Activated CD8-positive, alpha-beta T cell treated with anti-CD3 and anti-CD28 coated beads, Interleukin-2, amount 10 ng/mL, durations not matched to agents 7 days and 5 days (primary cell): ENCODE measurements at places on chromosomes 1 and 21. TPM values are rescaled to one million over a fixed set of nuclear protein-coding genes. Genes with fewer than 3 reads are reported as not detected.
A peak's percentile ranks its signal among the peaks of the same experiment; 100 is the strongest.

DNA sequence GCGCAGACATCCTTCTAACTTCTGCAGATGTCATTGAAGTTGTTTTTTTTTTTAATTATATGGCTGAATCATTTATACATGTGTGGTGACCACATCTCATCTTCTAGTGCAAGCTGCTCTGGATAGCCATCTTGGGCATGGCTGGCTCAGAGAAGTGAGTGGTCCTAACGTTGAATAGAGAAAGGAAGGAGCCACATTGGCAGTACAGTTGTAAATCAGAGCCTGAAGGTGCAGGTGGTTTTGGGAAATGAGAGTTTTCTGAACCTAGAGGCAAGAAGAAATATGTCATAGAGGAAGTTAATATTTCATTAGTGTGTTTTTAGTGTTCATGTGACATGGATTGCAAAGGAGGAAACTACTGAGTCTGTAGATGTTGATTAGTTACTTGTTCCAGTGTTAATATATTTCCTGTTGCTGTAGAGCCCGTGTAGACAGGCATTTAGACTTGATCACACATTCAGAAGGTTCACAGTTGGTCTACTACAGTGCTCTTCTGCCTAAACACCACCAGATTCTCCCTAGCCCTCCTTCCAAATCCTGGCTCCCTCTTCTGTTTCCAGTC, 163.7 kb downstream of the ROR1 start:
- no peak for DNase-seq

- no peak for DNase-seq
These were observed 201.2 kb upstream of the PTGFR start for GRCh38 chr1:78289603-78290002.

DNA sequence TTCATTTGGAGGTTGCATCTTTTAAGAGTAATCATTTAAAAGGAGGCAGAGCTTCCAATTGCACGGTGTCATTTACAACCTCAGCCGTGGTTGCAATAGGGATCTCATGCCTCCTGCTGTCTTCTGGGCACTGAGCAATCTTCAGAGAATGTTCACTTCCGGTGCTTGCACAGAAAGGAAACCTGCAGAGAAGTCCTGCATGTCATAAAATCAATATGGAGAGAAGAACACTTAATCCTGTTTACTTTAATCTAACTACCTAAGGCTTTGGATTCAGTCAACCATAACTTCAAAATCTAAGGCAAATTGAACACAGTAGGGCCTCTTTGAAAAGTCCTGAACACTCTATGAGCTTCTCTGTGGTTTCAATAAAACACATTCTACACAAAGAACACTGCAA, 11.3 kb upstream of the MAP10 start:
- peak; percentile 55 for DNase-seq

Gene CELA3A
- not detected for total RNA-seq

- DNase-seq: no peak
These were observed 37.6 kb downstream of the RUNX3 start for GRCh38 chr1:24892188-24893153.

- no peak for DNase-seq
These were observed 53.9 kb downstream of the DMRTB1 start for GRCh38 chr1:53512807-53513755.

- DNase-seq: peak; percentile 88
These were observed 2.3 kb upstream of the KCNC4 start for GRCh38 chr1:110207831-110208230.

- DNase-seq: no peak
These were observed 62.6 kb downstream of the KIF21B start for GRCh38 chr1:200960948-200961340.

DNA sequence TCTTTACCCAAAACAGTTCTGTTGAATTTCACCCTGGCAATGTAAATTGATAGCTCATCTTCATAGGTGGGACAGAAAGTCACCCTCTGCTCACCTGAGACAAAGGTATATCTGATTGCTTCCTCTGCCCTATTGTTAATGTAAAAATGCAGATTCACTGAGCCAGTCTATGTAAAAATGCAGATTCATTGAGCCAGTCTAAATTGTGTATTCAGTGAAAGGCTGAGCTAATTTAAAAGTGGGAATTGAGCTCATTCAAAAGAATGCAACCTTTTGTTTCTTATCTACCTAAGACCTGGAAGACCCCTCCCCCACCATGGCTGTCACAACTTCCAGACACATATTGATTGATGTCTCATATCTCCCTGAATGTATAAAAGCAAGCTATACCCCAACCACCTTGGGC, 4.8 kb upstream of the MYSM1 start:
- no peak for DNase-seq

DNA sequence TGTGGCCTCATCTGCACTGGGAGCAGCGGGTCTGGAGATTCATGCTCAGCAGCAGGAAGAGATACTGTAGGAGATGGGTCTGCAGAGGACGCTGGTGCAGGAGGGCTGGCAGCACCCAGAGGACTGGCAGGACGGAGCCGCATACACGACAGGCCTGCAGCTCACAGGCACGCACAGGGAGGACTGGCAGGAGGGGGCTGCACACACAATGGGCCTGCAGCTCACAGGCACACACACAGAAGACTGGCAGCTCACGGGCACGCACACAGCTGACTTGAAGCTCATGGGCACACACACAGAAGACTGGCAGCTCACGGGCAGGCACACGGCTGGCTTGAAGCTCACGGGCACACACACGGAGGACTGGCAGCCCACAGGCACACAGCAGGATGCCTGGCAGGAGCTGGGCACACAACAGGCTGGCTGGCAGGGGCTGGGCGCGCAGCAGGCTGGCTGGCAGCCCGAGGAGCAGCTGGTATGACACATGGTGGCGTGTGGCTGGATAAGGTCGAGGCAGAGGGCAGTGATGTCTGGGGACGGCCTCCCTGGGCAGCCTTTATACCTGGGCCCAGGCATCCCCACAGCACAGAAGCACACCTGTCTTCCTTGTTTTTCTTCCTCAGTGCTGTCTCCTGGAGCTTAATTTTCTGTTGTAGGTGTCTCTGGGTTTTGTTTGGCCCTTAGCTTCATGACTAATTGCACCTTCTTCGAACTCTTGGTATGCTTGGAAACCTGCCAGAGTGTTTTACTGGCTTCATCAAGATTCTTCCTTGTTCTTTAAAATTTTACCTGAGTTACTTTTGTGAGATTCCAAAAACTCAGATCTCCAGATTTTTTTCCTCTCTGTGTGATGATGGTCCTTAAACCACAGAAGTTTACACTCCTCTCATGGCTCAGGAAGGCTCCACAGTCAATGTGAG, at the start of gene KRTAP12-2:
Gene KRTAP12-2 (minus strand): TSS at position 527 of the 920 bp plus-strand sequence. CDS start 41 bp downstream, at position 486.
- DNase-seq: no peak

DNA sequence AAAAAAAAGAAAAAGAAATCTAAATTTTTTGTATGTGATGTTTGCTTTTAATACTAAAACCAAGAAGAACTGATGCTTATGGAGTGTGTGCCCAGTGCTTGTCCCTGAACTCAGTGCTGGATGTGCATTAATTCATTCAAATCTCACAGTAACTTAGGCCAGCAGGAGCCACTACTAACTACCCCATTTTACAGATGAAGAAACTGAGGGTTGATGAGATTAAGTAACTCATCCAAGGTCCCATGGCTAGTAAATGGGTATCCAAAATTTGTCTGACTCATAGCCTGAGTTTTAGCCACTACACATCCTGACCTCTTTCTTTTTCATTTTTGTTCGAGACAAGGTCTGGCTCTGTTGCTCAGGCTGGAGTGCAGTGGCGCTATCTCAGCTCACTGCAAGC, 127.9 kb downstream of the CCDC185 start:
- no peak for DNase-seq

DNA sequence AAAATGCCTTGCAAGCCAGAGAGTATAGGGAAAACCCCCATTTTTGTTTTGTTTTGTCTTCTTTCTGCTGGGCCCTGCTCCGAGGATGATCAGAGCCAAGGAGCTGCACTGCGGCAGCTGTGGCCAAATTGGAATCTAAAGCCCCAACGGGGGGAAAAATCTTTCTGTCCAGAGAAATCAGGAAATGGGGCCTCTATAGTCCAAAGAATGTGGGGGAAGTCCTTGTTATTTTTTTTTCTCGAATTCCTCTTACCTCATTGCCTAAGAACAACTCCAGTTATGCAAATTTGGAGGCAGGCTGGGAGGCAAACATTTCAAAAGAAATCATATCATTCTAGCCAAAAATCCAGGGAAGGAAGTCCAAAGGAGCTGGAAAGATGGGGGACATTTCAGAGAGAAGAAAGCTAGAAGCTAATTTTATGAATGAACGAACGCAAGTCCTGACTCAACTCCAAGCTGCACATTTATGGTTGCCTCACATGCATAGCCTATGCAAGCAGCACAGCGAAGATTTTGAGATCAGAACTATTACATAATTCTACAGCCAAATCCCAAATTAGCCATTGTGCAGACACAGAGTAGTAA, 263.2 kb downstream of the KCTD3 start:
- no peak for DNase-seq

DNA sequence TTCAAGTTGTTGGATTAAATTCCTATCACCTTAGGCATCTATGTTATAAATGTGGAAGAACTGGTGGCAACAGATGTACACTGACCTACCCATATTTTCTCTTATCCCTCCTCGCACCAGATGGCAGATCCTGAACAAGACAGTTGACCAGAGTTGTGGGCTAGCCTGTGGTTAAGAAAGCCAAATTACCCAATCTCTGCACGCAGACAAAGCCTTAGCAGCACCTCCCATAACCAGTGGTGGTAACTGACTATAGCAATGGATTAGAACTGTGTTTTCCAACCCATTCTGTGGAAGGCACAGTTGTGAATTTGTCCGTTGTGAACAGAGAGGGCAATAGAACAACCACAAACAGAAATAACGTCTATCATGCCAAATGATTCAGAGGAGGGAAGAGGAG, 20.6 kb downstream of the ABCB10 start:
- DNase-seq: no peak

DNA sequence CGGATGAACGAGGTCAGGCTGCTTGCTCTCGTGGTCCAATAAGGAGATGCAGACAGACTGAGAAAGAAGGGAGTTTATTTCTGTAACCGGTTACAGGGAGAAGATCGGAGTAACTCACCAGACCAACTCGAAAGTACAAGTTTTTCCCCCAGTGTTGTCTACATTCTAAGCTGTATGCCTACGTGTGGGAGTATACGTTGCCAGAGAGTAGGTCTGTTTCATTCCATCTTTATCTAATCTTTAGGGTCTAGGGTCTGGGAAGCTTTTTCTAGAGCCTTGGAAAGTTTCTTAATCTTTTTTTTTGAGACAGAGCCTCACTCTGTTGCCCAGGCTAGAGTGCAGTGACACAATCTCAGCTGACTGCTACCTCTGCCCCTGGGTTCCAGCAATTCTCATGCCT, 4.7 kb upstream of the PADI1 start:
- no peak for DNase-seq

GRCh38 chr1:78665809-78666208, 16.2 kb downstream of the IFI44 start:
- no peak for DNase-seq

DNA sequence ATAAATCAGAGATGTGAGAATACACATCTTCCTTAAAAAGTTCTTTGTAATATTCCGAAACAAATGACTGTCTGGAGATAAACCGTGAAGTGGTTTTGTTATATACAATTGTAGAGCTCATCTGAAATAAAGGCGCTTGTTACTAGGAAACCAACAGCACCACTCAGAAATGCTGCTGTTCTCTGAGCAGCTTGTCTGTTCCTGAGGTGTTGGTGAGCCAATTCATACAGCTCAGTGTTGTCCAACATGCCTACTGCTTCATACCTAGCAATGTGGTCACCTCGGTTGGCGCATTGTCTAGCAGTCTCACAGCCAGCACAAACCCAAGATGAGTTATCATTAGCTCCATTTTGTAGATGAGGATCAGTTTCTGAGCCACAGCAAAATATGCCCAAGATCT, 44.4 kb downstream of the GFI1 start:
- DNase-seq: no peak

GRCh38 chr1:3312310-3312897, 142.1 kb upstream of the ARHGEF16 start:
- DNase-seq: no peak

Gene UMODL1
- total RNA-seq: not detected

DNA sequence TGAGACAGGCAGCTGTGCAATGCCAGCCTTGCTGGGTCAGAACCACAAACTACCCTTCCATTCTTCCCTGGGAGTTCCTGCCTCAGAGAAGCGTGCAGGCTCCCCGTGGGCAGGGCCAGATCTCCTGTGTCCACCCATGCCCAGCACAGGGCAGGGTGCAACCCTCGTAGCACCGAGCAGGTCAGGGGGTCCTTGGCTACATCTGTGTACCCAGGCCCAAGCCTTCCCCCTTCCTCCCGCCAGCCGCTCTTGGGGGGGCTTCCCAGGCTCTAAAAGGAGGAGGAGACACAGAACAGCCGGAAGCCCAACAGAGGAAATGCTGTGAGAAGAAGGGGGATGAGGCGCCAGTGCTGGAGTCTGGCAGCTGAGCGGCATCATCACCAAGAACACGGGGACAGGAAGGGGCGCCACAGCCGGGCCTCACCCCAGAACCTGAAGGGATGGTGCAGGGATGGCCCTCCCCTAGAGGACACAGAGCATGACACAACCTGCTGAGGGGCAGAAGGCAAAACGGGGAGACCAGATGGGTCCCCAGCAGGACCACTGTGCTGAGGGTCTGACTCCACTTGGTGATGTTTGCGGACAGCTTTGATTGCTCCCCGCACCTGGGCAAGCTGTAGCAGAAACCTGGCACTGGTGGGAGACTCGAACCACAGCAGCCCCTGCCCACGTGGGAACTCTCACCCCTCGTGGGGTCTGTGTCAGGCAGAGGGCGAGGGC, 233.2 kb downstream of the NPHP4 start:
- no peak for DNase-seq

- DNase-seq: no peak
These were observed 302.7 kb downstream of the HHAT start for GRCh38 chr1:210631399-210631798.

DNA sequence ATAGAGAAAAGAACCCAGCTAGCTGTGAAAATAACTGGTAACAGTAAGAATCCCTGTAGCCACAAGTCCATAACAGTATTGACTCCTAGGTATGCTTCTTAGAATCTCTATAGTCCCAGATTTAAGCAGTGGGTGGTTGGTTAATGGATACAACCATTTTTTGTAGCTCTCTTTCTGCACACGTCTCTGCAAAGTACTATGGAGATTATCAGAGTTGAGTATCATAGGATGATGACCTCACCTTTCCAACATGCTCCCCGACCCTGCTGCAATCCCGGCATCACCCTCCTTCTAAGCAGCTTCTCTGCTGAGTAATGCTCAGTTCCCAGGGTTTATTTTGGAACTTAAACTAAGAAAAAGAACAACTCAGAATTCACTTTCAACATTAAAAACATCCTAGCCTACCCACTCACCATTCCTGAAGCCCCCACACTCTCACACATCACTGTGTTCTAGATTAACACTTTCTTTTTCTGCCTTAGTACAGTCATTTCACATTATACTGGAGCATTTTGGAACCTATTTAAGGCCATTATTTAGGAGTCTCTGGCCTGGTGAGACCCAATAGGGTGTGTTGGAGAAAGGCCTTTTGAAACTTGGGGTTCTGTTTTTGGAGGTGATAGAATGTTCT, 2.7 kb downstream of the MLLT11 start:
- no peak for DNase-seq

DNA sequence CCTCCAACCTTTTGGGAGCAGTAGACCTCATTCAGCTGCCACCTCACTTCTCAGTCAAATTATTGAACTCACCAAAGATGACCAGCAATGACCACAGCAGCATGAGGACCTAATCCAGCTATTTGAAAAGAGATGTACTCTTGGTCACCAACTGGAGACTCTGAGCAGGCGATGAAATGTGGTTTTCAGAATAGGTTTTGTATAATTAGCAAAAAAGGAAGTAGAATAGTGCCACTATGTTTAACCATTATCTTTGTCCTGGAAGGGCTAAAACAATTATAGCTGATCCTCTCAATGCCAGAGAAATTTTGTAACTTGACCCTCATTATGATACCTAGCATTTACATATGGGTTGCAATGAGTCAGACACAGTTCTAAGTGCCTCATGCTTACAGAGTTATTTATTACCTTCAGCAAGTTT, at the start of gene FCRL2:
Gene FCRL2 (minus strand): TSS at position 162 of the 421 bp plus-strand sequence. CDS start 59 bp downstream, at position 103.
- no peak for DNase-seq

Gene CFAP141
- total RNA-seq: not detected
